ENCODE measurements at places on chromosomes 11 and 22.
A peak's percentile ranks its signal among the peaks of the same experiment; 100 is the strongest.

GRCh38 chr11:106121570-106122320 lies 44.3 kb downstream of the AASDHPPT start:
- DNase-seq = no peak

- DNase-seq = peak; percentile 23
Observed at GRCh38 chr22:22929381-22930221, 42.0 kb downstream of the IGLL5 start.

- no peak for DNase-seq
Observed at GRCh38 chr11:126790550-126791081, 210.0 kb downstream of the KIRREL3 start.

- DNase-seq = no peak
Observed at GRCh38 chr11:34866375-34866774, 49.8 kb downstream of the APIP start.

GRCh38 chr11:88680806-88681205 lies 343.3 kb upstream of the CTSC start:
- no peak for DNase-seq

DNA sequence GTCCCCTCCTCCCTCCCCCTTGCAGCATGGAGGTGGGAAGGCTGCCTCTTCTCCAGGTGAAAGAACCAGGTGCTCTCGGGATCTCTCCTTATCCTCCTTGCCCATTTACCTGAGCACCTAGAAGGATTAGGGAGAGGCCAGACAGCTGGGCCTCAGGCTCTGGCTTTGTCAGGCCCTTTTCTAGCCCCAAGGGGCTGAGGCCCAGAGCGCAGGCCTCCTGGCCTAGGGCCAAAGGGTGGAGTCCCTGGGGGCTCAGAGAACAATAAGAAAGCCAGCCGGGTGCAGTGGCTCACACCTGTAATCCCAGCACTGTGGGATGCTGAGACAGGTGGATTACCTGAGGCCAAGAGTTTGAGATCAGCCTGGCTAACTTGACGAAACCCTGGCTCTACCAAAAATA lies 5.4 kb upstream of the TTLL1 start:
- no peak for DNase-seq

DNA sequence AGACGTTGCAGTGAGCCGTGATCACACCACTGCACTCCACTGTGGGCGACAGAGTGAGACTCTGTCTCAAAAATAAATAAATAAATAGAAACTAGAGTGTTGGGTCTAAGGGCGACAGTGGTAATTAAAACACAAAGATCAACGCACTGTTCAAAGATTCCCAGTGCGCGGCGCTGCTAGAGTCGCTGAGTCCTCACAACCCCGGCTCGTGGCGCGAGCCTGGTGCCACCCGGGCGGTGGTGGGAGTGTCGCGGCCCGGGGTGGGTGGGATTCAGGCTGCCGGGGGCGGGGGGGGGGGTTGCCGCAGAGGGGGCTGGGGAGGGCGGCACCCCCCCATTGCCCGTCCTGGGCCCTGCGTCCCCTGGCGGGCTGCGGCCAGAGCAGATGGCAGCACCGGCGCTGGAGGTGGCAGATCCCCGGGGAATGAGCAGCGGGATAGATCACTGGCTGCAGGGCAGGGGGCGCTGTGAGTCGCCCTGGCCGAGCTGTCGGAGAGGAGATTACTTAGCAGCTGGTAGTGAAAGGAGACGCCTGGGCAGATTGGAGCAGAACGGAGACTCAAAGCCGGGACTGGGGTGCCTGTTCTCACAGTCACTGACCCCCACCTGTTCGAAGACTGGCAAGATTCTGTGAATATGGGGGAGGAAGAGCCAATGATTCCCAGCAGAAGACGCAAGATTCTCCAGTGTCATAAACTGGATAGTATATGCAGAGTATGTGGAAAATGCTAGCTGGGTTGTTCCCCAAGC lies 30.2 kb upstream of the APOBEC3A start:
- peak; percentile 78 for DNase-seq

DNA sequence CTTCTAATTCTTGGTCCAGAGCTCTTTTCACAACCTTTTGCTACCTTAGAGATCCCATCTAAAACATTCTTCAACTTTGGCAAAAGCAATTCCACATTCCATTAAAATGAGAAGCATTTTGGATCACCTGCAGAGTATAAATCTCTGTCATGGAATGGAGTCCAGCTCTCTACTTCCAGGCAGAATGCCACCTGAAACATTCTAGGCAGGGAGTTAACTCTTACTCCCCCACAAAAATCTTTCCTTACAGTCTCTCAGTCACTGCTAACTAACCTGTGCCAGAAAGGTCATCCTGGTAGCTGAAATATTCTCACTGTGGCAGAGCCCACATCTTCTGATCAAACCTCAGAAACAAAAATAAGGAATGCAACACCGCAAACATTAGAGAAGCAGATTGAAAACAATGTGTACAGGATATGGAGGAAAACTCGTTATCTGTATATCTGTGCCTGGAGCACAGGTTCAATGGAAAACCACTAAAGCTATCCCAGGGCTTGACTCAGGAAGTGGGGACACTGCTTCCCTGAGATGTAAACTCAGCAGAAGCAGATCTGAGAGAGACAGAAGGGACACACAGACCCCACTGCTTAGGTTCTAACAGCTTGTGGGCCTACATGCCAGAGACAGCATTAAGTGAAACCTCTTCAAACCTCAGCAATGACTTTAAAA lies 78.9 kb downstream of the KCNC1 start:
- no peak for DNase-seq

DNA sequence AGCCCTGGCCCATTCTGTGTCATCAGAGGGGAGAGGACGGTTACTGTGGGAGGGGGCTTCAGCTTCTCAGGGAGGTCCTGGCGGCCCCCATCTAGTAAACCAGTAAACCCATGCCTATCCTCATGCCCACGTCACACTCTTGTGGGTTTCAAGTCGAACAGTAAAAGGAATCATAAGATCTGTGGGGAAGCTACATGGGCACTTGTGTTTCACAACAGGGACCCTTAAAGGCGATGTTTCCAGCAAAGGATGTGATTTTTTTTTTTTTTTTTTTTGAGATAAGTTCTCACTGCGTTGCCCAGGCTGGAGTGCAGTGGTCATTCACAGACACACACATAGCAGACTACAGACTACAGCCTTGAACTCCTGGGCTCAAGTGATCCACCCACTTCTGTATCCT lies 9.2 kb upstream of the PARVG start:
- peak; percentile 63 for DNase-seq

GRCh38 chr11:68044145-68044813 lies 5.5 kb downstream of the TCIRG1 start:
- DNase-seq = no peak

GRCh38 chr11:117484156-117484555 lies 156.5 kb downstream of the CEP164 start:
- no peak for DNase-seq

GRCh38 chr22:26592421-26592891 lies 2.5 kb upstream of the TPST2 start:
- DNase-seq = peak; percentile 62

- DNase-seq = no peak
Observed at GRCh38 chr11:11312738-11313137, 40.3 kb downstream of the CSNK2A3 start.

GRCh38 chr22:49086181-49086580 lies 741.5 kb downstream of the BRD1 start:
- no peak for DNase-seq

DNA sequence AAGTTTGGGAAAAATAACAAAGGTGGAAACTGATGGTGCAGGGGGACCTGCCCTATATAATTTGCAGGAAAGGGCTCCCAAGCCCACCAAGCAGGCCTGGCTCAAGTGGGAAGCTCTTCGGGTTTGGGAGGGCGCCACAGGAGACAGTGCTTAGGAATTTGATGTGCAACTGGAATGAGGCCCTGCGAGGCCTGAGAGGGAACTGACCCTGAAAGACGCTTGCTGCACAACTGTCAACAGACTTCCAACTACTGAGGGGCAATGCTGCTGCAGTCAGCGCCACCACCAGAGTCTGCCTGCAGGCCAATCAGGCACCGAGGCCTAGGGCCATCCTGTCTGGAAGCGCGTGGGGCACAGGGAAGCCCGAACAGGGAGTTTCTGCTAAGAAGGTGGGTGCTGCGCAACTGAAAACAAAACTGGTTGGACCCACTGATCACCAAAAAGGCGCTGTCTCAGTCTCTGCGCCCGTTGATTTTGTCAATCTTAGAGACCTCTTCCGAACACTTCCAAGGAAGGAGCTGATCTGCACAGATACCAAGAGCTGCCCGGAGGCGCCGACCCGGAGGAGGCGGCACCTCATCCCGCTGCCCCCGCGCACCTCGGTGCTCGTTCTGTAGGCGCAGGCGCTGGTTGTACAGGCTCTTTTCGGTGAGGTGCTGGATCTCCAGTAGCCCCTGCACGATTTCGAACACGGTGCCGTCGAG lies 667 bp downstream of the DGCR6L start:
- peak; percentile 35 for DNase-seq

DNA sequence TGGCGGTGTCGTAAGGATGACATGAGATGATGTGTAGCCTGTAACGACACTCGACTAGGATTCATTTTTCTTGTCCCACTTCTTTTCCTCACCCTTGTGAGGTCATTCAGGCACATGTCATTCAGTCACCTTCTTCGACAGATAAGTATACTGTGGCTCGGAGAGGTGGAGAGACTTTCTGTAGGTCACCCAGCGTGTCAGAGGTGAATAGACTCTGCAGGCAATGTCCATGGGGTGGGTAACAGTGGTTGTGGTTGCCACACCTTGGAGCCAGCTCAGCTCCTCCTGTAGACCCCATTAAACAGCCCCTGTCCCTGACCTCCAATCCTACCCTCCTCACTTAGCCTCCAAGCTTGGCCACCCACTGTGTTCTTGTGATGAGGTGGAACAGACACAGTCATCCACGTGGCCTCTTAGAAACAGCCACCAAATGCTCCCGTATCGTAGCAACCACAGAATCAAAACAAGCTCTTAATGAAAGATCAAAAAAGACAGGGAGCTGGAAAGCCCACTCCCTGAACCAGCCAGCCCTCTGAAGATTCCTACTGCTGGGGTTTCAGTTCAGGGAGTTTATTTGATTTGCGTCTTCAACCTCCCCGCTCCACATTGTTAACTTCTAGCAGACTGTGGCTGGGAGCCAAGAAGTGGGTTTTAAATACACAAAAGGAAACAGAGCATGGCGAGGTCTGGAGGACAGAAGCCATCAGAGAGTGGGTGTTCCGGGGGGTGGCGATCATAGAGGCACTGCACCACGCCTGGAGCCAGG lies 89.0 kb upstream of the GRK3 start:
- peak; percentile 70 for DNase-seq

DNA sequence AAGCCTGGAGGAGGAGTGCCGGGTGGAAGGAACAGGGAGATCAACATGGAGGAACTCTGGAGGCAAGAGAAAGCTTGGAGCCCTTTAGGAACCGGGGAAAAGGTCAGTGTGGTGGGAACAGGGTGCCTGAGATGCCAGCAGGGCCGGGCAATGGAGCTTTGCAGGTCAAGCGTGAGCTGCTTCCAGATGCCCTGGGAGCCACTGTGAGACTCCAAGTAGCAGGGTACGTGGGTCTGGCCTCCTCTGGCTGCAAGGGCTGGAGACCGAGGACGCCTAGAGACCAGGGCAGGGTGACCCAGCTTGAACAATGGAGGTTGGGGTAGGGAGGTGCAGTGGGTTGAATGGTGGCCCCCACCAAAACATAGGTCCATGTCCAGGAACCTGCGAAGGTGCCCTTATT lies 15.6 kb upstream of the EMID1 start:
- DNase-seq = no peak
